ENCODE measurements at places on chromosomes 13 and 19. TPM values are rescaled to one million over a fixed set of nuclear protein-coding genes. Genes with fewer than 3 reads are reported as not detected.

TPTE2 gene
- not detected for total RNA-seq

ESD gene
- 41.7 TPM for total RNA-seq

SHD gene
- total RNA-seq = not detected

KISS1R gene
- total RNA-seq = 0.07 TPM

PLIN5 gene
- total RNA-seq = not detected

KIR3DL1 gene
- total RNA-seq = not detected

PLVAP gene
- total RNA-seq = not detected

RAB8A gene
- total RNA-seq = 67.3 TPM

AKAP8L gene
- total RNA-seq = 71.4 TPM

ISYNA1 gene
- 40.4 TPM for total RNA-seq

TNFSF9 gene
- total RNA-seq = 4.1 TPM

ZNF135 gene
- total RNA-seq = 1.7 TPM
